ENCODE measurements at places on chromosomes 2 and 18. TPM values are rescaled to one million over a fixed set of nuclear protein-coding genes. Genes with fewer than 3 reads are reported as not detected.

The ELOA2 gene
- not detected for total RNA-seq

The GKN2 gene
- total RNA-seq: not detected

The IL1R1 gene
- 281 TPM for total RNA-seq

GRCh38 chr18:27887711-27888495 is 289.0 kb downstream of the CDH2 start:
- DNase-seq: no peak

DNA sequence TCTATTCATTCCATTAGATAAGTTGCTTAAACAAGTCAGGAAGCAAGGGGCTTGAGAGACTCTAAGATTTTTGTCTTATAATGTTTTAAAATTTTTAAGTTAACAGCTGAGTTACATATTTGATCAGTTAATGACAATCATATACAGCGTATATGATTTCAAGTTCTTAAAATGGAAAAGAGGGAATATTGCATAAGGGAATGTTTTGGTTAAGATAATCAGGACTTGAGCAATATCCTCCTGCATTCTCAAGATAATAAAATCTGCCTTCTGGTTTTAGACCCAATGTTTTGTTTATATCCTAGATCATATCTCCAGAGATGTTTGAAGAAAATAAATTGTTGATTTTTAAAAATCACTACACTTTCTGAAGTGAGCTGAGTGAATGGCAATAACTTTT is 13.4 kb upstream of the DYNC1I2 start:
- no peak for DNase-seq

DNA sequence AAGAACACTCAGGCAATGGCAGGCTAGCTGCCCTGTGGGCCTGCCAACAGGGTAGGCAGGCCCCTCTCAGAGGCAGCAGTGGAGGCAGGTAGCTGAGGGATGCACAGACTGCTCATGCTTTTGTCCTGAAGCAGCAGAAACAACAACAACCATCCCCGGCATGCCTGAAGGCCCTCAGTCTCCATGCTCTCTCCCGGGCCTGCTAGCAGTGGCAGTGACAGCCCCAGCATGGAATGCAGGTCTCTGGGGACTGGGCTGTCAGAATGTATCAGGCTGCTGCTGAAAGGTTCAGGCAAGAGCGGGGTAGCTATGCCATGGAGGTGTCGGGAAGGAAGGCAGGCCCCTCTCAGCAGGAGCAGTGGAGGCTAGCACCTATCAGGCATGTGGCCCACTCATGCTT is 209.8 kb downstream of the KCNJ3 start:
- DNase-seq: no peak

- no peak for DNase-seq
These were observed 143.3 kb downstream of the ZFP36L2 start for GRCh38 chr2:43082903-43083677.

- DNase-seq: no peak
These were observed 41.1 kb downstream of the TPO start for GRCh38 chr2:1454346-1454745.

- no peak for DNase-seq
These were observed 64.7 kb downstream of the CCDC148 start for GRCh38 chr2:158391876-158392275.

Data from thoracic aorta (tissue), 2 donors.